ENCODE measurements at places on chromosomes 12 and 14. TPM values are rescaled to one million over a fixed set of nuclear protein-coding genes. Genes with fewer than 3 reads are reported as not detected.

DNA sequence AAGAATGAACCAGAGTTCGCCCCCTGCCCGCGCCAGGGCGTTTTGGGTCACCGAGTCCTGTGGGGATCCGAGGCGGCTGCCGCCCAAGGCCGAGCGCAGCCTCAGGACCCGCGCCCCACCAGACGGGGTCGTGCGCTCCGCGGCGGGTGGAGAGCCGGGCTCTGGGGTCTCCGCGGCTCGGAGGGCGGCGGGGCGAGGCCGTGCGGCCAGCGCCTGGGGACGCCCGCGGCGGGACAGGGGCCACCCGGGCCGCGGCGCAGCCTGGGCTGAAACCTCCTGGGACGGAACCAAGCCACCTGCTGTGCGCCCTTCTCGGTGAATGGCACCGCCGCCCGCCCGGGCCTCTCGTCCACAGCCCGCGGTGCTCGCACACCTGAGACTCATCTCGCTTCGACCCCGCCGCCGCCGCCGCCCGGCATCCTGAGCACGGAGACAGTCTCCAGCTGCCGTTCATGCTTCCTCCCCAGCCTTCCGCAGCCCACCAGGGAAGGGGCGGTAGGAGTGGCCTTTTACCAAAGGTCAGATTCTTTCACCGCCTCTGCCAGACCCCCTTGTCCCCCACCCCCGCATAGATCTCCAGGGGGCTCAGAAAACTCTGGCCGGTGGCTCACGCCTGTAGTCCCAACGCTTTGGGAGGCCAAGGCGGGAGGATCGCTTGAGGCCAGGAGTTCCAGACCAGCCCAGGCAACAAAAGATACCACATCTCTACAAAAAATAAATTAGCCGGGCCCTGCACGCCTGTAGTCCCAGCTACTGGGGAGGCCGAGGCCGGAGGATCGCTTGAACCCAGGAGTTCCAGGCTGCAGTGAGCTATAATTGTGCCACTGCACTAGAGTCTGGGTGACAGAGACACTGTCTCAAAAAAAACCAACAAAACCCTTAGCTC lies 901 bp downstream of the B3GNT4 start:
- no peak for DNase-seq

GRCh38 chr14:53628261-53628660 lies 328.4 kb downstream of the BMP4 start:
- DNase-seq, result no peak

Gene ARHGAP9
- 116 TPM for total RNA-seq

DNA sequence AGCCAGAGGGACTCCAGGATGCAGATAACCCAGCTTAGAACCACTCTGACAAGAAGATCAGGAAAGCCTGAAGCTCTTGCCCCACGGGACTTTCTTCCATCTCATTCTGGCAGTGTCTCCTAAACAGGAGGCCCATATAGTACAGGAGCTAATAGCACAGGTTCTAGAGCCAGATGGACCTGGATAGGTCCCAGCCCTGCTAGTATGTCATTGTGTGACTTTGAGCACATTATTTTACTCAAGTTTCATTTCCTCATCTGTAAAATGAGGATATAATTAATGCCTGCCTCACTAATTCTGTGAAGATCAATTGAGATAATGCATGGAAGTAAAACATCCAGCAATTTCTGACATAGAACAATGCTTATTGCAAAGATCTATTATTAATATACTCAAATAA lies 66.5 kb upstream of the GZMB start:
- no peak for DNase-seq

GRCh38 chr12:22105542-22105941 lies 59.5 kb downstream of the CMAS start:
- DNase-seq, result no peak

GRCh38 chr12:5497329-5498053 lies 65.6 kb downstream of the NTF3 start:
- DNase-seq, result no peak

- DNase-seq, result no peak
Measured at GRCh38 chr12:69383074-69383473, 23.5 kb downstream of the YEATS4 start.

GRCh38 chr14:96274122-96274521 lies 18.1 kb downstream of the BDKRB1 start:
- DNase-seq, result no peak

GRCh38 chr14:34258318-34258717 lies 203.7 kb downstream of the SPTSSA start:
- DNase-seq, result no peak

Gene KIF26A
- total RNA-seq, result 0.20 TPM

DNA sequence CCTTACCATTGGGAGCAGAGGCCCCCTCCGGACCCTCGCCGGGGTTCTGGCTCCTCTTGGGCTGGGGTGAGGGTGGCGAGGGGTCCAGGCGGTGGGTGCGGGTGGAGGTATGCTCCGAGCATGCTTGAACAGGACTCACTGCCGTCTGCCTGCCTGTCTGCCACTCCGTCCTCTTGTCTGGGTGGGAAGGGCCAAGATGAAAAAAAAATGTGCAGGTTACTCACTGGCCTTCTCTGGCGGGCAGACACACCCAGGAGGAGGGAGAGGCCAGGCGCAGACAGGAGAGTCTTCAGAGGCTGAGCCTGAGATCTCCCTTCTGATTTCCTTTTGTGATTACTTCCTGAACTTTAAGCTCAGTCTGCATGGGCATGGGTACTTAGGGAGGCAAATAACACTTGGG lies 76.1 kb downstream of the STON2 start:
- no peak for DNase-seq

GRCh38 chr12:2165927-2166326 lies 113.1 kb downstream of the CACNA1C start:
- no peak for DNase-seq

GRCh38 chr12:131895640-131896079 lies 1.2 kb downstream of the ULK1 start:
- no peak for DNase-seq

Gene OR4E2
- not detected for total RNA-seq

Gene SUSD6
- total RNA-seq, result 51.4 TPM

DNA sequence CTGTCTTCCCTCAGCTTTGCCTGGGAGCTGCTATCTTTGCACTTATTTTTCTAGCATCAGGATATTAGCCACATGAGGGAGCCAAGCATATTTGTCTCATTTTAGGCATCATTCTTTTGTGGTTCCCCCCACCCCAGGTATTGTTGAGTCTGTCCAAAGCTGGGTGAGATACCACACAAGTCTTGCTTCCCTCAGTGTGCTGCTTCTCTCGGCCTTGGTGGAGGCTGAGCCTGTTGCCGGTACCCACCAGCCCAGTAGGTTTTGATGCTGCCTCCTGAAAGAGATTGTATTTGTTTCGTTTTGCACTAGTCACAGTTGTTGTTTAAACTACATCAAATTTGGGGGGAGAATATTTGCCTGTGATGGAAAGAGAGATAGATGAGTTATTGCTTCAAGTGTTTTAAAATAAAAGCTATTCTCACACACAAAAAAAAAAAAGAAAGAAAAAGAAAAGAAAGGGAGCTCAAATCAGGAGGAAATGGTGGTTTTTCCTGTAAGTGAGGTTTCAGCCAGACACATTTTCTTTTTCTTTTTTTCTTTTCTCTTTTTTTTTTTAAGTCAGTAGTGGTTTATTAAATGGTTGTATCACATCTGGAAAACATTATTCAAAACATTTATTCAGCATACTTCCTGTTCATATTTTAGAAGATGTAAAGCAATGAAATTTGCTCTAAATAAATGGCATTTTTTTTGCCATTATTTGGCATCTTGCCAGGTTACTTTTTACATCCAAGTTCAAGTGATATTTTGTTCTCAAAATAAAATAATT lies 58.5 kb downstream of the SLC4A8 start:
- DNase-seq, result no peak

Gene ERP27
- total RNA-seq, result 2.1 TPM

DNA sequence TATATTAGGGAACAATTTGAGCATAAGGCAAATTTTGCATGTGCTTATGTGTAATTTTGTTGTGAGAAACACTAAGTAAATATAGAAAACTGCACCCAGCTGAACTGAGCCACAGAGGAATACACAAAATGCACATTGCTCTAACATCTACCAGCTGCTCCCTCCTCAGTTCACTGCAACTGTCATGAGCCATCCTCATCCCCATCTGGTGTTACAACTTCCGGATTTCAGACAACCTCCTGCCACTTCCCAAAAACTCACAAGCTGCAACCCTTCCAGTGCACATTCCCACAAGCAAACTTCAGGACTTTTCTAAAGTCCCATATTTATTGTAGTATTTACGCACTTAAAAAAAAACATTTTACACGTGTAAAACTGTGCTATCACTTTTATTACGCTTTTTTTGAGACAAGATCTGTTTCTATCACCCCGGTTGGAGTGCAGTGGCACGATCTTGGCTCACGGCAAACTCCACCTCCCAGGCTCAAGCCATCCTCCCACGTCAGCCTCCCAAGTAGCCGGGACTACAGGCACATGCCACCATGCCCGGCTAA lies 169.1 kb upstream of the TBX3 start:
- no peak for DNase-seq

DNA sequence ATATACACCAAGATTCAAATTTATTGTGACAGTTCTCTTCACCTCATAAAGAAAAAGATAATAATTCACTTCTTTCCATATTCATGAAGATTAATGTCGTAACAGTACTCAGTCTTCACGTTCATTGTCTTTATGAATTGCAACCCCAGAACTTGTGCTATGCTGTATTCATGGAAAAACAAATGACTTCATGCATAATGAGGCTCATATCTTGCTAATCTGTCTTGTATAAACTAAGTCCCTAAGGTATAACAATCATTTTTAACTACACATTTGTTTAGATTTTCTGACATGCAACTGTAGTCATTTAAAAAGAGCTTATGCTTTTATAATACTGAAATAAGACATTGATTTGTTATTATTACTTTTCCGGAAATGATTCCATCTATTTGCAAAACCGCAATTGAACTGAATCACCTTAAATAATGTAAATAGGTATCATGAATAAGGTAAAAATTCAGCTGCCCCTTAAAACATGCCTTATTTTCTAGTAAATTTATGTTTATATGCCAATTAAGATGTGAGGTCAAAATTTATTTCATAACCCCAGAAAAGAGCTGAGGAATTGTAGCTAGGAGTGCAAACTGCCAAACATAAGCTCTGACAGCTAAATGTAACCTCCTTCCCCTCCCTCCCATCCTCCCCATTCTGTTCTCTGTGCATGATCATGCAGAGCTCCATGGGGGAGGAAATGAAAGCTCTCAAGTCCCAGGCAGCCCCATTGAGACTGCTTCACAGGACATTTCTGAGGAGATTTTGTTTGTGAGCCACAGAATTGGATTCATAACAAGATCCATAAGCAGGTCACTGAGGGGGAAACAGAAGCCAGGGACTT lies 301.6 kb downstream of the ATP23 start:
- no peak for DNase-seq

Gene PRKAB1
- 27.2 TPM for total RNA-seq

GRCh38 chr14:103311171-103311997 lies 22.7 kb upstream of the EIF5 start:
- no peak for DNase-seq

DNA sequence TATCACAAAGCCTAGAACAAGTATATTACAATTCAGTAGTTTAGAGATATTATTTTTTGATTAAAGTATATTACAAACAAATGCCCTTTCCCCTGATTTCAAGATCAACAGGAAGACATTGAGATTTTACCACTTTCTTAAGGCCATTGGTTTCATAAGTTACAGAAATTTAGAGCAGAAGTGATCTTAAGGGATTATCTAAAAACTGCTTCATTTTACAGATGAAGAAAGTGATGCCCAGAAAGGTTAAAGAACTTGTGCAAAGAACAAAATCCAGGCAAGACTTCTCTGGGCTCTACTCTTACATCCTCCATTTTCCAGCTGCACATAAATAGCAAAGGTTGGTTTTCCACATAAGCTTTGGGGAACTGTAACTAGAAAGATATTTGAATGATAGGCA lies 87.5 kb downstream of the DUSP6 start:
- no peak for DNase-seq

Gene IL22
- 0.64 TPM for total RNA-seq

Gene TWF1
- 29.7 TPM for total RNA-seq

DNA sequence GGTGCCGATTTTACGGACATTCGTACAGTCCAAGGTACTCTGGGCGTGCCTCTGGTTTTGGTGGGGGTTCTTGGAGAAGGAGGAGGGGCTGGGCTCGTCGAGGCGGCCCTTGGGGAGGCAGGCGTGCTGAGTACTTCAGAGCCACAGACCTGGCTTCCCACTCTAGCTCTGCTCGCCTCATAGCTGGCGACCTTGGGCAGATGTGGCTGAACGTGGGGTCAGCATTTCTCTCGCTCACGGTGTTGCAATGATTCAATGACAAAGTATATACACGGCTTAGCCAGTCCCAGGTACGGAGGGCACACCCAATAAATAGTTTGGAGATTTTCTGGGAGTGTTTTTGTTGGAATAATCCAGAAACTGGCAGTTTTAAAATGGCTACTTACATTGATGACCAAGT lies 75.1 kb downstream of the FOXN4 start:
- DNase-seq, result no peak

Data from CD8-positive, alpha-beta memory T cell (primary cell).